ENCODE measurements at places on chromosomes 7 and 10.

DNA sequence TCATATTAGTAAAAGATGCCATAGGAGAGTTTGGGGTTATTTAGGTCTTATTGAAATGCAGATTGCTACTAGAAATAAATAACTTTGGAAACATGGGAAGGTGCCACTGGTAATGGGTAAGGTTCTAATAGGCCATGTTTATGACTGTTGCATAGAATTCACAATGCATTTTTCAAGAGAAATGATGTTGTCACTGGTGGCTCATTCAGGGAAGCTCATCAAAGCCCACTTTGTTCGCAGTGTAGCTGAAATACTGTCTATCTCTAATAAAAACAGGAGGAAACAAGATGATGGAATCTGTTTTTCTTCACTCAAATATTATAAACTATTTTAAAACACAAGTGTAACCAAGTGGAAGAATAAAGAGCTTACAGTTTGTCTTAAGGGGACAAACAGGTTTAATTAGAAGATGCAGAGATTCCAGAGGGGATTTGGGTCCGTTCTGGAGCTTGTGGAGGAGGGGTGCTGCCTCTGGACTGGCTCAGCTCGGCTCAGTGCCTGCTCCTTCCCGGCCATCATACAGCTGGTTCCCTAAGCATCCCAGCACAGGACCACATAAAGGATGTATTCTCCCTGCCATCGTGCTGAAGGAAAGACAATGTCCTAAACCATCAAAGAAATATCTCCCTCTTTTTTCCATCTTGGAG lies 20.4 kb downstream of the OPALIN start:
- DNase-seq = no peak

GRCh38 chr7:118311121-118311836 lies 86.8 kb downstream of the ANKRD7 start:
- peak; percentile 81 for DNase-seq

- DNase-seq = no peak
Measured at GRCh38 chr7:138338361-138338760, 121.7 kb upstream of the TRIM24 start.

DNA sequence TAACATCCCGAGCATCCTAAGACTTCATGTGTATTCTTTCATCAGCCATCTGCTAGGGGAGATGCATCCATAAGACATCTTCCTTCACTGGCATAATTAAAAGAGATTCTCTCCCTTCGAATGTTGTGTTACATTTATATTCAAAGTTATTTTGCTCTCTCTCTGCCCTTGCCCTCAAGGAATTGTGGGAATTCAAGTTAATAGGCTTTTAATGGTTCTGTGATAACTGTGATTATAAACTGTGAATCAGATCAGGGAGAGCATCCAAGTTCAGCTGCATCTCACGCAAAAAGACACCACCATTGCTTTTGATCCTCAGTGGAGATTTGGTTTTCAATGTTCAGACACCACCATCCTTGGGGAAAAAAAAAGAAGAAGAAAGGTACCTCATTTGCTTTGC lies 9.2 kb upstream of the TEX36 start:
- DNase-seq = no peak

GRCh38 chr7:55409482-55410225 lies 44.5 kb downstream of the LANCL2 start:
- peak; percentile 3 for DNase-seq

Data from suppressor macrophage treated with lipopolysaccharide for 4 hours (primary cell).